Activated CD4-positive, alpha-beta T cell treated with anti-CD3 and anti-CD28 coated beads for 48 hours (primary cell): ENCODE measurements at places on chromosomes 3 and 15.

DNA sequence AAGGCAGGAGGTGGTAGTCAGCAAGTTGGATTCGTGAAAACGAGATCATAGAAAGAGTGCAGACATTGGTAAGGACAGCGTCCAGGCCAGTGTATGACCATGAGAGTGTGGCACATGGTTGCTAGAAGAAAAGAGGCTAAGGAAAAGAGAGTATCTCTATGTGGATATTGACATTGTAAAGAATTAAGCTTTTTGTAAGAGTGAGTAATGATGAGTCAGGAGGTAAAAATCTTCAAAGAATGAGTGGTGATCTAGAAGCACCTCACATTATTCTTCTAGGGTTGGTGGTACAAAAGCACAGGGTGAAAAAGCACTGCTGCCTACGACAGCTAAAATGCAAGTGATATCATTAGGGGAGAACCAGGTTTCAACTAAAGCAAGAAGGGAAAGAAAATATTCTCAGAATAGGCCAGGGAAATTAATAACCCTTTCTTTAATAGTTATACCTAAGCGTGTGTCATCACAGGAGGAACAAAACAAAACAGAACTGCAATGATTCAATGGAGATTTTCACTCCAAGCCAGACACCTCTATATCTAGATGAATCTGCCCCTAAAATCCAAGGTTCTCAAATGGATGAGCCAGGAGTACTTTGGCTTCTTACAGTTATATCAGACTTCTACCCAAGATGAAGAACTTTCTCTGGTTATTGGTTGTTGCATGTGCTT lies 884.7 kb downstream of the NAALADL2 start:
- DNase-seq: no peak

DNA sequence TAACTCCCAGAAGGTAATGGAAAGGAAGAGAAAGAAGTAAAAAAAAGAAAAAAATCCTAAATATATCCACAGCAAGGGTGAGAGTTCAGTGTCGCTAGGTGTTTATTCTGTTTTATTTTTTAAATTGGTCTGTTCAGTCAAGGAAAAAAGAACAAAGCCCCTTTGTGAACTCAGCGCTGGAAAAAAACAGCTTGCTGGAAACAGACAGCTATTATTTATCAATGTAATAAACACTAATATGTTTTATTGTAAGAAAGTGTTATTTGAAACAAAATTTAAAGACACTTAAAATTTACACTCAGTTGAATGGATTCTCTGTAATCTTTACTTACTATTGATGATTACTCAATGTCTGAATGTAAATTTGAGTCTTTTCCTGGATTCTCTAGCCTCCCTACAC lies 32.3 kb upstream of the LEKR1 start:
- DNase-seq: no peak

GRCh38 chr15:91891788-91892345 lies 38.4 kb downstream of the SLCO3A1 start:
- DNase-seq: no peak

- no peak for DNase-seq
Observed at GRCh38 chr3:45026957-45027356, 854 bp downstream of the CLEC3B start.

DNA sequence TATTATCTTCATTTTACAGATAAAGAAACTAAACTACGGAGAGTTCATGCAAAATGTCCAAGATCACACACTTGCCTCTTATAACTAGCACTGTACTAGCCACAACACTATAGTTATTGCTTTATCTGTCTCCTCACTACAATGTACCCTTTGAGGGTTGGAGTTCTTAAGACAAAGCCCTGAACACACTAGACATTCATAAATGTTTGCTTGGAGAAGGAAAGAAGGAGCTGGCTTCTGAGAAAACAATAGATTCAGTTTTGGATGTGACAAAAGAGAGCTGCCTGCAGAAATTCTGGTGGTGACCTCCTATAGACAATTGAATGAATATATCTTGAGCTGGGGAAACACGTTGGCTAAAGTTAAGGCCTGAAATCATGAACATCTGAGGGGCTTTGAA lies 169.9 kb upstream of the ARHGEF26 start:
- no peak for DNase-seq

DNA sequence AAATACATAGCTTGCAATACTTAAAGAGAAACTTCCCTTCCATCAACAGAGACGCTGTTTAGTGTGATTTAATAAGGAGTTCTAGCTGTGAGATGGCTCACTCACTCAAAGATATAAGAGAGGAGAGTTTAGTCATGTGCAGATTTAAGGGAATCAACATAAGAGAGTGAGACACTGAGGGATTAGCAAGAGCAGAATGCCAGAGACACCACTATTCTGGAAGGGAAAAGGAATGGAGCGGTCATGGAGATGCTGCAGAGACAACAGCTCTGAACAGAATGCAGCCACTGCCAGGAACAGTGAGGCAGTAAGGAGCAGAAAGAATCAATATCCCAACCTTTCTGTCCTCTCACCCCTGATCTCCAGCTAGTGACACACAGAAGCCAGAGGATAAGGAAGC lies 248.8 kb downstream of the MBNL1 start:
- DNase-seq: no peak

- no peak for DNase-seq
Observed at GRCh38 chr3:140338916-140339315, 338.9 kb upstream of the TRIM42 start.

DNA sequence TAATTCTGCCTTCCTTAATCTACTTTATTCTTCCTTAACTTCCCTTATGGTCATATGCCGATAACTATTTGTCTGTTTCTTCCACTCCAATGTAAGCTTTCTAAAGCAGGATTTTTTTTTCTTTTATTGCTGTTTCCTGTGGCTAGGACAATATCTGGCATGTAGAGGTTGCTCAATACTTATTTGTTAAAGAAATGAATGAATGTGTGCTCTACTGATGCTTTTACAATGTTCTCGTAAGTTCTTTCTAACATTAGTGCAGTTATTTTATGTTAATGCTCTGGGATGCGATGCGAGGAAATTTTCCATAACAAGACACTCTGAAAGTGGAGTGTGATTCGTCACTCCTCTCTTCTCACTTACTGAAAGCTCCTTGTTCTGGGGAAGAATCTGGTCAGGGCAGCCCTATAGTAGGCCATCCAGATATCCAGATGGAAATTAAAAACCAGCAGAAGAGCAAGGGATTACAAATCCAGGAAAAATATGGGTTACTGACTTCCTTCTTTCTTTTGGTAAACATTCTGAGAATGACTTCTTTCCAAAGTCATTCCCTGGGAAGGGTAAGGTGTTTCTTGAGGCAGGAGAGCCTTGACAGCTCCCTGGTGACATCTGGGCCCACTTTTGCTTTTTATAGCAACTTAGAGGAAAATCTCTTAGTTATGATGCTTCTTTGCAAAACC lies 420.4 kb downstream of the PDCD6IP start:
- DNase-seq: no peak

- DNase-seq: no peak
Observed at GRCh38 chr3:27213450-27213849, 155.7 kb downstream of the NEK10 start.

DNA sequence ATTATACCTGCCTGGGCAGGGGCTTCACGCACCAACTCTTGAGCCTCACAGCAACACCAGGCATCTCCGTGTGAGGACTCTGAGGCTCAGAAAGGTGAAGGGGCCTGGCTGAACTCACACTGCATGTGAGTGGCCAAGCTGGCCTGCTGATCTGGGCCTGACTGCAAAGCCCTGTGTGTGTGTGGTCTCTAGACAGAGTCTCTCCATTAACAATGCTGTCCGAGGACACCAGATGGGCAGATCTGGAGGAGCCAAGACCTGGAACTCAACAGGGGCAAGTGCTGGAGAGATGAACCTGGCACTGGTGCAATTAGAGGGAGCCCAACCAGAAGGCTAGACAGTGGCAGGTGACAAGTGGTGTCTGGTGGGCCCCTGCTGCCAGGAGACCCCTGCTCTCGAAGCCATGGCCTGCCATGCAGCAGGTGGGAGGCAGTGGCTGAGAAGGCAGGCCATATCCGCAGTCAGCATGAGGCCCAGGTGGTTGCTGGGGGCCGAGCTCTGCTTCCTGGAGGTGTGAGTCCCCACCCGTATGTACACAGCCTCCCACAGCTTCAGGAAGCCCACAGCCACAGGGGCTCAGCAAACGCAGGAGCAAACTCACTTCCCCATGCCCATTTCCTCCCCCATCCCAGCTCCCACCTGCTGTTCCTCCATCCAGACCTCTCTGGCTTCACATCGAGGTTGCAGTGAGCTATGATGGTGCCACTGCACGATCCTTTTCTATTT lies 39.0 kb downstream of the CYP11A1 start:
- DNase-seq: no peak

- no peak for DNase-seq
Observed at GRCh38 chr3:67033079-67033478, 35.0 kb downstream of the KBTBD8 start.

DNA sequence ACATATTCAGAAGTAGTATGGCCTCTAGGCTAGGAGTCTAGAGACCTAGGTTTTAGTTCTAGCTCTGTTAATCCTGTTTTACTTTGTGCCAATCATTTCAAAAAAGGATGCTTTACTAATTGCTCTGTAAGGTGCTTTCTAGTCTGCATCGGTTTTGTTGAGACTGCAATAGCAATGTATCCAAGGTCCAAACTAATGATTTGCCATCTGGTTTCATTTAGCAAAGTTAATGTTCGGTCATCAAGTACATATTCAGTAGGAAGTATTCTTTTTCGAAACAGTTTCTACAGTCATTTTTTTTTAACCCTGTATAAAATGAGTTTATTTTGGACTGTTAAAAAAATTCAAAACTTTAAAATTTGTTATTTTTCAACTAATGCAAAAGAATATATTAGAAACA lies 2.0 kb upstream of the GALK2 start:
- DNase-seq: no peak

DNA sequence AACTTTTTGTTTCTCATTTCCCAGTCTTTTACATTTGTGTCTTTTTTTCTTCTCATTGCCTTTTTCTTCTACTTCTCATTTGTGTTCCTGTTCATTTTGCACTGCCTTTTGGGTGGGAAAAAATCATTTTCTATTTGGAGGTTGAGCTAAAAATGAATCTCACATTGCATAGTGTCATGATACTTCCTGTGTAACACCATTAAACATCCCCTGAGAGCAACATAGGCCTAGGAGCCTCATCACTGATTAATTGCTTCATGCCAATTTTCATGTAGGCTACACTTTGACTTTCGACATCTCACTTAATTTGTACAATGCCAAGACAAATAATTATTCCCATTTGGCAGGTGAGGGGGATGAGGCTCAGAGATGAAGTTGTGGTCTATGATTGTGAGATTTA lies 279.2 kb downstream of the EDEM1 start:
- DNase-seq: no peak

- no peak for DNase-seq
Observed at GRCh38 chr15:62769604-62770003, 272.9 kb upstream of the TPM1 start.

DNA sequence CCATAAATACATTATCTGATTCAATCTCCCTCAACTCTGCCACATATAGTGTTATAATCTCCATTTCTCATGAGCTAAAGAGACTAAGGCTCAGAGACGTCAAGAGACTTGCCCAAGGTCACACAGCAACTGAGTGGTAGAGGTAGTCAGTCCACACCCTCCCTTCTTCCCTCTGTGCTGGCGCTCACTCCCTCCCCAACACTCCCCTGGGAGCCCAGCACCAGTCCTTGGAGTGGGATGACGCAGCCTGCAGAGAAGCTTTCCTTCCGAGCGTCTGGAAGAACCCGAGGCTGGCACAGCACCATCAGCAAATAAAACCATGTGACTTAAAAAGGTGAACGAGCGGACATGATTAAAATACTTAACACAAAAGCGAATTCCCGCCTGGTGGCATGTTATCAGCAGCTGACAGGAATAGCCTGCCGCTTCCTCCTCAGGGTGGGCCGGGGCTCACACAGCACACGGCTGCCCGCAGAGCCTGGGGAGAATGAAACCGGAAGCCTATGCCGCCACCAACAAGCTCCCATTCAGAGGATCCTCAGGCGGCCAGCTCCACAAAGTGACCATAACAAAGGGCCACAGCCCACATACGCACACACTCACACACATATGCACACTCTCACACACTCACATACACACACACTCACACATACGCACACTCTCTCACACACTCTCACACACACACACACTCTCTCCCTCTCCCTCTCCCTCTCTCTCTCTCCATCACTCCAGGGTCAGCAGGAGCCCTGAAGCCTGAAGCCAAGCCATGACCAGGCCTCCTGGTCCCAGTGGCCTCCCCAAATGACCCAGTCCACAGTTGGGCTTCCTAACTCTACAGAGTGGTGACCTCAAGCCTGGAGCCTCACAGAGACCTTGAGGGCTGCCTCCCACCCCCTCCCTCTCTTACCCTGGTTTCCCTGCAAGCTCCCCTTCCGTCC lies 120.5 kb downstream of the XXYLT1 start:
- DNase-seq: peak; percentile 27

GRCh38 chr3:120077731-120078130 lies 16.5 kb downstream of the GSK3B start:
- DNase-seq: no peak

- DNase-seq: no peak
Observed at GRCh38 chr15:28983432-28984311, 97.9 kb downstream of the APBA2 start.

GRCh38 chr15:97692301-97693015 lies 268.0 kb upstream of the ARRDC4 start:
- no peak for DNase-seq

GRCh38 chr15:68197661-68198437 lies 7.3 kb downstream of the CALML4 start:
- no peak for DNase-seq

DNA sequence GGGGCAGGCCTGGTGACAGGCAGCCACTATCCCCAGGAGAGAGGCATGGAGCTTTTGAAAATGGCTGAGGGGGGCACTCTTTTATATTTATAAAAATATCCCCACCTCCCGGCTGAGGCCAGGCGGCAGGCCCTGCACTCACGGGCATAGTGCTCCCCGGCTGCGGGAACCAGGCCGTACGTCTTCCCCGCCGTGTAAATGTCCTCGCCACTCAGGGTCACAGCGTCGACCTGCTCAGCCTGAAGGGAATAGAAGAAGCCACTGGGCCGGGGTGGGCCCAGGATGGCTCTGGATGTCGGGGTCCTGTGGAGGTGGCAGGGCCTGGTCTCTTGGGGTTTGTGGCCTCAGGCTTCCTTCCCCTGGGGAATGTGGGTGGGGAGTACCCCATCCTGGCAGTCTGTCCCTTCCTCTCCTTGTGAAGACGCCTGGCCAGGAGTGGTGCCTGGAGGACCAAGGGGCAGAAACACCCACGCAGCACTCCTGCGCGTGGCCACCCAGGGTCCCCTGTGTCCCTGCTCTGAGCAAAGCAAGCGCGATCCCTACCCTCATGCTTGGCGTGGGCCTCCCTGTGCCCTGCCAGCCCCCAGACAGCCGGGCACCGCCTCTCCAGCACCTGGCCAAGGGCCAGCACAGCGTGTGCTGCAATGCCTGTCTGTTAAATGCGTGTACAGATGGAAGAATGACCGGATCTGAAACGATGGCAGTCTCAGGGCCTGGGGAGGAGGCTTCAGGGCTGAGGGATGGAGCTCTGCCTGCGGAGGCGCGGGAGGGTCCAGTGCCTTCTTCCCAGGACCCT lies 18.9 kb downstream of the MELTF start:
- DNase-seq: no peak

DNA sequence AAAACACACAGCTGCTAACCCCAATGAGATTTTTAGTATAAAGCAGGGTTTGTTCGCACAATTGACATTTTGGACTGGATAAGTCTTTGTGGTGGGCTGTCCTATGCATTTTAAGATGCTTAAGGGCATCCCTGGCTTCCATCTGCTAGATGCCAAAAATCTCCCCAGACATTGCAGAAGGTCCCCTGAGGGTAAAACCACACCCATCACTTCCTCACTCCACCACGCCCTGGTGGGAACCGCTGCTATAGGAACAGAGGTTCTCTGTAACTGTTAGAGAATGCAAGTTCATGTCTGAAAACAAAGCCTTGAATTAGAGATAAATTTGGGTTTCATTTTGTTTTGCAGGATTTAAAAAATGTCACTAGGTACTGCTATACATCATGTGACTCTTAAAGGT lies 67.7 kb downstream of the ARHGEF26 start:
- DNase-seq: no peak
